GM12864 (cell line): ENCODE measurements at places on chromosomes 3 and 15.

DNA sequence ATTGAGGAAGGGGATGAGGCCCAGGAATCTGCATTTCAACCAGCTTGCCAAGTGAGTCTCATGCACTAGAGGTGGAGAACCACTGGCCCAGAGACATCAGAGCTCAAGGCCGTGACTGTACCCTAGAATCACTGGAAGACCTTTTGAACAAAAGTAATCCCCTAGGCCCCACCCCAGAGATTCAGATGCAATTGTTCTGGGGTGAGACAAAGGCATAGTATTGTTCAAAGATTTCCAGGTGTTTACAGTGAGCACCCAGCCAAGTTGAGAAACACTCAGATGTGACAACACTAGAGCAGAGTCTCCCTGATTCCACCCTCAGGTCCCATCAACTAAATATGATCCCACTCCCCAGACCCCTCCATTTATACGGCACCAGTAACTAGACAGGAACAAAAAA lies 290.3 kb upstream of the TLE3 start:
- DNase-seq: no peak

- DNase-seq: no peak
Observed at GRCh38 chr15:81326466-81327212, 2.7 kb upstream of the STARD5 start.

DNA sequence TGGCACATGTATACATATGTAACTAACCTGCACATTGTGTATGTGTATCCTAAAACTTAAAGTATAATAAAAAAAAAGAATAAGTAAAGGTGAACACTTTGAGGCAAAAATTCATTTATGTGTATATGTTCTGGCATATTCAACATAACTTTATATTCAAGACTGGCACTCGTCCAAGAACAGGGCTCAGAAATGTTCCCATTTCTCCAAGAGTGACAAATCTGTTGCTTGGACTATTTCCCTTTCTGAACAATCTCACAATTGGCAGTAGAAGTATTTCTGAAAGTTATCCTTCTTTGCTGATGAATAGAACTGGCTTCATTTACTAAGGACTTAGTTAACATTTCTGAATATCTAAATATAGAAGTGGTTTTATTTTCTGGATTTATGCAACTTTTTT lies 212.8 kb downstream of the ADAMTSL3 start:
- DNase-seq: no peak

- no peak for DNase-seq
Observed at GRCh38 chr15:52255935-52256334, 39.7 kb downstream of the MYO5C start.

DNA sequence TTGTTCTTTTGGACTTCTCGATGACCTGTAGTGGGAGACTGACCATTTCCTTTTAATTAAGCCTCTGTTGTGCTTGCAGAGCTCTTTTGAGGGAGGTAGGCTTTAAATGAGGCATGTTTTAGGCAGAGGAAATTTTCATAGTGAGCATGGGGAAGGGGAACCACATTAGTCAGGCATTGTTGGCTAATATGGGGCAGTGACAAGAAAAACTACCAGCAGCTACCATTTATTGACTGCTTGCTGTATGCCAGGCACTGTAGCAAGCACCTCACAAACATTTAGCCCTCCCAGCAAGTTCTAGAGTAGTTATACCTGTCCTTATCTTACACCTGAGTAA lies 10.9 kb downstream of the ATG7 start:
- no peak for DNase-seq

DNA sequence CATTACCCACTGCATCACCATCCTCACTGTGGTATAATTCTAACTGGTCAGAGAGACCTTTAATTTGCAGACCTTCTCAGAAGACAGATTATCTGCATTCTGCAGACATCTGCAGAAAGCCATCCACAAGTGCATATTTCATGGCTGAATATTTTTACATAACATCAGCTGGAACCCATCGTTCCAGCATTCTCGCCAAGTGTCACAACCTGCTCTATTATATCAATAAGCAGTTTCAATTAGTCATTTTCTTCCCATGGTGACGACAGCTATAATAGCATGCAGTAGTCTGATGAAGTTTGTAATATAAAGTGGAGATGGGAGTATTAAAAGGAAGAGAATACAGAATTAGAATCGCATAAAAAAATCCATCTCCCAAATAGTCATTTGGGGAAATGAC lies 334.7 kb downstream of the FHIT start:
- no peak for DNase-seq

GRCh38 chr3:7536921-7537320 lies 676.0 kb downstream of the GRM7 start:
- DNase-seq: no peak

- DNase-seq: peak; percentile 7
Observed at GRCh38 chr3:137792626-137793271, 28.6 kb downstream of the SOX14 start.
